ENCODE measurements at places on chromosomes 11 and 22.

DNA sequence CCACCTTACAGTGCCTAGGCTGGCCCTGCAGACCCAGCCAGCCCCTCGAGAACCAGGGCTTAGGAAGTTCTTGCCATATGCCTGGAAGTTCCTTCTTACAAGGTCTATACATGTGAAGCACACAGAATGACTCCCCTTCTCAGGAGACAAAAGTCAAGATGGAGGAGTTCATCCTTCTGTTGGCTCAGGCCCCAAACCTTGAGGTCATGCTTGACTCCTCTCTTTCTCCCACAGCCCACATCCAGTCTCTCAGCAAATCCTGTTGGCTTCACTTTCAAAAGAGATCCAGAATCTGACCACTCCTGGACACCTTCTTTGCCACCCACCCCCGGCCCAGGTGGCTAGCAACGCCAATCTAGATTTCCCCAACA lies 1.7 kb upstream of the CD248 start:
- DNase-seq = no peak

GRCh38 chr11:762421-763072 lies 14.7 kb downstream of the GATD1 start:
- DNase-seq = no peak

DNA sequence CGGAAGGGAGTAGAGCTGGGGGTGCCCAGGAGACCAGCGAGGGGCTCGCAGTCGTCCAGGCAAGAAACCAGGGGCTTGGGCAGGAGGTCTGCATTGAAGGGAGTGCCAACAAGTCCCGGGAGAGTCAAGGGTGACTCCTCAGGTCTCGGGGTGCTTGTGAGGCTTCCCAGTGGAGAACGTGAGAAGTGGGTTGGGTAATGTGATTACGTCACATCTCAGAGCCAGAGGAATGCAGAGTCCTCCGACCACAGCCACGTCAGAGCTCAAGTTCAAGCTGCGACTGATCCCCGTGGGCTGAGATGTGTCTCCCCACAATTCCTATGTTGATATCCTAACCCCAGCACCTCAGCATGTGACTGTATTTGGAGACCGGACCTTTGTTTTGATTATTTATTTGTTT lies 89.7 kb upstream of the SHANK2 start:
- DNase-seq = no peak

DNA sequence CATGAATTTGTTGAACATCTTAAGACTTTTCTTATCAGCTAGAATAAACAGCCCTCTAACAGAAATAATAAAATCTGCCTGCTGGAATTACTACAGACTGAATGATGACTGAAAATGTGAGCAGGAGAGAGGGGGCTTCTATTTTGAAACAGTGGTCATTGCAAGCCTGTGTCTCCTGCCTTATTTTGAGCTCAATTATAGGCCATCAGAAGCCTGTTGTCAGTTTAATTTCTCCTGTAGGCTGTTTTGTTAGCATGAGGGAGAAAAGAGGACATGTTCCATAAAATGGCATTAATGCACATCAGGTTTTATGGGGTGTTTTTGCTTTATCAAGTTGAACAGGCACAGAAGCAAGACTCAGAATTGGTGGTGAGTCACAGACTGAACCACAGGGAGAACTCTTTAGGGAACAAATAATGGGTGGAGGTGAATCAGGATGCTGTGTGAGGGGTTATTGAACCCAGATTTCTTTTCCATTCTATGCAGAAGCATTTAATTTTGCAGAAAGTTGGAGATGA lies 129.1 kb downstream of the PARVA start:
- no peak for DNase-seq

DNA sequence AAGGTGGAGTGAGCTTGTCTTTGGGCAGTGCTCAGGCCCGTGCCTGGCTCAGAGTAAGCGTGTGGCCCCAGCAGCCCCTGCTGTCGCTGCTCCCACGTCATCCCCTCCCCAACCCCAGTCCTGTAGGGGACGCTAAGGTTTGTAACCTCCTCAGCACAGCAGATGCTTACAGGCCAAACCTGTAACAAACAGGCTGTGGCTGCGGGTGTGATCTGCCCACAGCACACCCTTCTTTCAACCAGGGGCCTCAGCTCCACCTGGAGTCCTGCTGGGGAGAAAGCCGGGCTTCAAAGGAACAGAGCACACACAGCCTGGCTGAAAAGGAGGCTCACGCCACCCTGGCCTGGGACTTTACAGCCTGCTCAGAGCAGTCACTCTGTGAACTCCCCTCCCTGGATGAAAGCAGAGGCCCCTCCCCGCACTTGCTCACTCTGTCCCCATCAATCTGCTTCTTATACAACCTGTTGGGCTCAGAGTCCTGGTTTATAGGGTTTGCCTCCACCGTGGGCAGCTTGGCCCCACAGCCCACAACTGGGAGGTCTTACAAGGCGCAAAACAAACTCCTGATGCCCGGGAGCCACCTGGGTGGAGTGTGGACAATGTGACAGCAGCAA lies 54.3 kb downstream of the SCUBE1 start:
- no peak for DNase-seq

- DNase-seq = peak; percentile 67
Measured at GRCh38 chr11:72584293-72584938, 89.8 kb downstream of the PDE2A start.

- no peak for DNase-seq
Measured at GRCh38 chr22:46641811-46642266, 21.7 kb downstream of the GRAMD4 start.

DNA sequence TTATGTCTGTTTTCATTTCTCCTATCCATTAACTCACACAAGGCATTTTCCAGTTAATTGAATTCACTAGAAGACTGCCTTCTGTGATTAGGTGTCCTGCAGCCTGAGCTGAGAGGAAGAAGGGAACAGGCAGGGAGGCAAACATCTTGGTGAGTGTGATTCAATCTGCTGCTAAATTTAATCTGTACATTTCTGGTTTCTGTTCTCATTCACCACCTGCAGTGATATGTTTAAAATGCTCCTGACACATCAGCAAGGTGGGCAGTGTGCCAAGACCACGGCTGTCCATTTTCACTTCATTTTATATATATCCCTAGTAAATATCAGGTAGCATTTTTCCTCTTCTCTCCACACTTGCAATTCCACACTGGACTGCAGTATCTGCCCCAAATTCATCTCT lies 416.5 kb downstream of the TMEM135 start:
- no peak for DNase-seq

GRCh38 chr11:14544611-14545010 lies 24.4 kb upstream of the PSMA1 start:
- DNase-seq = no peak

GRCh38 chr11:78417175-78417887 lies at the start of gene GAB2:
Gene GAB2 (minus strand): TSS chr11:78417820. CDS start chr11:78417720, 100 bp downstream.
- DNase-seq = peak; percentile 38

DNA sequence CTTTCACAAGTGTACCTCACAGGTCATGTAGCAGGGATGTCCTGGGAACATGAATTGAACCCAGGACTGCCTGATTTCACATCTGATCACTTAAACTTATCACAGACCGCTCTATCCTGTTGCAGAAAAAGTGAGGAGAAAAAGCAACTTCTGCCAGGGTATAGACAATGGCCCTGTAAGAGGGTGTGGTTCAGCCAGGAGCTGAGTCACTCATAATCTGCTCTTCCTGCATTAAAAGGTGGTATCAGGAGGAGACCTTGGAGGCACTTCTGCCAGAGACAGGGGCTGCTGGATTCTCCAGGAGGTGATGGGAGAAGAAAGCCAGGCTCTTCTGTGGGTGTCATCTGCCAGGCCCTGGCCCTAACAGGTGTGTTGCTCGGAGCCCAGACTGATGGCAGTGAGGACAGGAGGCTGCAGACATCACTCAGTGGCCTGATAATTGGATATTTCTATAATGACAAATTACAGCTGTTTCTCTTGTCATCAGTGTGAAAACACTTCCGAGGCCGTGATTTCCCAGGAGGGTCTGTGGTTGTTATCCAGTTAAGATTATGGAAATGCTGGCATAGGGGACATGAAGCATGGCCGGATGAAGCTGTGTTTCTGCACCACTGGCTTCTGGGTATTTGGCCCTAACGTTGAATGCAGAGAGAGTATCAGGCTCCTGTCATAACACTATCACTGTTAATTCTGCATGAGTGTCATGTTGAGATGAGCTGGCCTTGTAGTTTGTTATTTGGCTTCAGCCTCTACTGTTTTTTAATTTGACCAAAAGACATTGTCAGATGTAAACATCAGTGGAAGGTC lies 125.1 kb upstream of the ZBED5 start:
- DNase-seq = no peak

DNA sequence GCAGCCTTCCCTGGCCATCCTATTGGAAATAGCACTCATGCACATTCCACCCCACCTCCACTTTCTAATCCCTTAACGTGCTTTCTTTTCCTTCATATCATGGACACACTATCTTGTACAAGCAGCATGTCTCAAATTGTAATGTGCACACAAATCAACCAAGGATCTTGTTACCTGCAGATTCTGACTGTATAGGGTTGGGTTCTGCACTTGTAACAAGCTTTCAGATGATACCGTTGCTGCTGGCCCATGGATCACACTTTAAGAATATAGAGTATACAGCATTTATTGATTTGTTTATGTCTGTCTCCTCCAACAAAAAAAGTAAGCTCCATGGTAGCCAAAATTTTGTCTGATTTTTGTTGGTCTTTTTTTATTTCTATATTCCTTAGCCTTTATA lies 32.4 kb upstream of the POU2AF1 start:
- no peak for DNase-seq

- DNase-seq = no peak
Measured at GRCh38 chr11:87432022-87432421, 394.3 kb downstream of the TMEM135 start.

DNA sequence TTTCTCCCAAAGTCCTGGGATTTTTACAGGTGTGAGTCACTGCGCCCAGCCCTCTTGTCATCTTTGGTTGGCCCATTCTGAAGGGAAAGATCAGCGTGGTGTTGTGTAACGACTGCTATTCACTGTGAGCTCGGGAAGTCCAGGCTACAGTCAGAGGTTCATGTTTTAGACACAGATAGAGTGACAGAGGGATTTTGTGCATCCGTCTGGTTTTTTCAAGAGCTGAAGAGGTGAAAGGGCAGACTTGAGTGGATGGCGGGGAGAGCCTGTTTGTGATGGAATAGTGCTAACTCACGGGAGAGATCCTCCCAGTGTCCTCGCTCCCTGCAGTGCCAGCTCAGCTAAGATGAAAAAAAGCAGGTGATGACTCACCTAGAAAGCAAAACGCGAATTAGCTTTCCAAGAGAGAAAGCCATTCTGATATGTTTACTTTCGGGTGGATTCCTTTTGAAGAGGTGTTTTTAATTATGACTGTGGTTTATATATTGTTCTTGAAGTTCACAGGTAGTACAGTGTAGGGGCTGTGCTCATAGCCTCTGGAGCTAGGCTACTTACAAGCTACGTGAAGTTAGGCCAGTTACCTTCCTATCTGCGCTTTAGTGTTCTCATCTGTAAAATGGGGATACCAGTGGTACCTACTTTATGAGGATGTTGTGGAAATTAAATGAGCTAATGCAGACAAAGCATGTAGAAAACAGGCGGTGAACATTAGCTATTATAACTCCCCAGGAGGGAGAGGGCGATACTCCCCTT lies 67.2 kb downstream of the C11orf91 start:
- no peak for DNase-seq

- DNase-seq = no peak
Measured at GRCh38 chr11:131691181-131692041, 321.0 kb downstream of the NTM start.

GRCh38 chr22:20009018-20009491 lies 7.6 kb downstream of the ARVCF start:
- no peak for DNase-seq

DNA sequence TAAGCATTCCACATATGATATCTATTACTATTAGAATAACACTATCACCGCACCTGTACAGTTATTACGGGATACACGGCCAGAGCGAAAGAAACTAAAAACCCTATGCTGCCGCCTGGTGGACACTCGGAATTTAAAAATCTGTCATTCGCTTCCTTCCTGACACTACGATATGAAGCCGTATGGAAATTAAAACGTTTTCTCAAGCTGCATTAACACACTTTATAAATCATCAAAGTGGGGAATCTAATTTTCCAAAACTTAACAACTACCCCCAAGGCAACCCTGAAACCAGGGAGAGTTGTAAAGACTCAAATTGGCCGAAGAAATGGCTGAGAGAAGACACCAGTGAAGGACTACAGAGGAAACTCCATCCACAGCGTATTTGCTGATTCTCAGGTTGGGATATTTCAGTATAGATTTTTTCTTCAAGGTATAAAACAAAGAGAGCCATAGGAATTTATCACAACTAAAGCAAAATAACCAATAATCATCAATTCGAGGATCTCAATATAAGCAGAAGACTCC lies 1.4 kb downstream of the CCDC73 start:
- DNase-seq = peak; percentile 62

DNA sequence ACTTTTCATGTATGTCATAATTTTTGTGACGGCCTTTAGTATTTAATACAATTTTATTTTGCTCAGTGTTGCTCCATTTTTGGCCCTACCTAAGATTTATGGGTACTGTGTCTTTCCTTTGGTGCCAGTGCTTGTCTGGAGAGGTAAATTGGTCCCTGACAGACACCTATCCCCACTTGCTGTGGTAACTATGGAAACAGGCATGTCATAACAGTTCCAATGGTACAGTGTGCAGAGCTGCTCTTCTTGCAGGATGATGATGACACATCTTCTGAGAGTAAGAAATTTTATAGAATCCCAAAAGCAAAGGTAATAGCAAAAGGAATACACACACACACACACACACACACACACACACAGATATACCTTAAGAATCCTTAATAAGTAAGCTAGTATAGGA lies 118.5 kb downstream of the ELP4 start:
- DNase-seq = no peak

DNA sequence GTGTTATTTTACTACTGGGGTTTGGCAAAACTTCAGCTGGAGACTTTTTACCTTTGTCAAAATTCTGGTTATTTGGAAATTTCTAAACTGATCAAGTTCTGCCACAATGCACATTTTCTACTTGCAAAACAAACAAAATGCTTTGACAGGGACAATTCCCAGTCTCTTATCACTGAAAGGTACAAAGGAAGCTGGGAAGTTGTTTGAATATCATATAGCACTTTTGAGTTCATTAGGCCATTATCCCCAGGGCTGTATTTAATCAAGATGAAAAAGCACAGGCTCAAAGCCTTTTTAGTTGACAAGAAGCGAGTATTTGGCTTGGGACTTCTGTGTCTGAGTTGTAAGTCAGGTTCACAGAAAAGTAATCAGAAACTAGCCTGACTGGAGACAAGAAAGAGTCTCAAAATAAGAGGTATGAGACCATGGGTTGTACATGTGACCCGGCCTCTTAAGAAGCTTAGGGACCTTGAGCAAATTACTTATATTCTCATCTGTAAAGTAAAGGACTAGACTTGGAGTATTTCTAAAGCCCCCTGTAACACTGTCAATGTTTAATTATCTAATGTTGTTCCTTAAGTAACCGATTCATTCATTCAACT lies 2.9 kb upstream of the HORMAD2 start:
- DNase-seq = no peak

Data from activated CD8-positive, alpha-beta memory T cell treated with anti-CD3 and anti-CD28 coated beads, Interleukin-2, amount 50 U/mL, for 4 hours (primary cell).